ENCODE measurements at places on chromosomes 5 and 9.

- ATAC-seq = peak; percentile 8
Observed at GRCh38 chr9:86983249-86983619, 35.9 kb upstream of the GAS1 start.

GRCh38 chr5:60488466-60489130, 211.4 kb downstream of the DEPDC1B start:
- ATAC-seq = no peak

- no peak for ATAC-seq
Observed at GRCh38 chr9:70486127-70486526, 71.7 kb upstream of the KLF9 start.

- ATAC-seq = peak; percentile 55
Observed at GRCh38 chr5:32276173-32276853, 36.4 kb downstream of the MTMR12 start.

DNA sequence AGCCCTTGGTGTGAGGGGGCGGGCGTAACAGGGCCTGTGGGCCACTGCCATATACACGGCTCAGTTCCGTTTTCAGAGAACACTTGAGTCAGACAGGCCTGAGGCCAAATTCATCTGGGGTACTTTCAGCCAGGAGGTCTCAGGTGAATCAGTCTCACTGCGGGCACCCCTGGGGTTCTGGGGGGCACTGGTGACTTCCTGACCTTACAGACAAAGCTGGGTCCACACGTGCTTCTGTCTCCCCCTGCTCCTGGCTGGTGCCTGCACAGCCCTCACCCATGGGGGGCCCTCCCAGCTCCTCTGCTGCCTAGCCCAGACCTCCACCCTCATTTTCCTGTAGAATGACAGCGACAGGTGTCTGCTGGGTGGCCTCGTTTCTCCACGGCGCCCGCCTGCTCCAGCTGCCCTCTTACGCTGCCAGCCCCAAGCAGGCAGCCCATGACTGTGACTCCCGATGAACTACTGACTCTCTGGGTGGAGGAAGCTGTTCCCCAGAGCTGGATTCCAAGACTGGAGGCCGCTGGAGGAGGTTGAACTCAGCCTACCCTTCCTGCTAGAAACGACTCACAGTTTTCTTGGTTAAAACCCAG, 374.1 kb upstream of the IRX4 start:
- ATAC-seq = no peak

Data from gastroesophageal sphincter (tissue), 4 donors.